ENCODE measurements at places on chromosomes 3 and 15.

DNA sequence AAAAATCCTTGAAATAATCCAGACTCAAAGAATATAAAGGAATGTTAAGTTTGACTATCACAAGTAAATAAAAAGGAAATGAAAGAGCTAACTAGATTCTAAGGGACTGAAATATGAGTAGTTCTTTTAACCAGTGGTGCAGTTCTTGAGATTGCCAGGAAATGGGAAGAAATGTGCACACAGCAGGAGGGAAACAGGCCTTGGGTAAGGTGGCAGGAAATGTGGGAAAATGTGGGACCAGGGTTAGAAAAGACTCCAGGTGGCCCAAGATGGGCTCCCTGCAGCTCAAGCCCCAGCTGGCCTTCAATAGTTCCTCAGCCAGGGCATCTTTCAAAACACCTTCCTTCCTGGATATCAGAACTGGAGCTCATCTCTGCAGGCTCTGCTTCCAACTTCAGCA, 181.3 kb downstream of the ISL2 start:
- no peak for DNase-seq

DNA sequence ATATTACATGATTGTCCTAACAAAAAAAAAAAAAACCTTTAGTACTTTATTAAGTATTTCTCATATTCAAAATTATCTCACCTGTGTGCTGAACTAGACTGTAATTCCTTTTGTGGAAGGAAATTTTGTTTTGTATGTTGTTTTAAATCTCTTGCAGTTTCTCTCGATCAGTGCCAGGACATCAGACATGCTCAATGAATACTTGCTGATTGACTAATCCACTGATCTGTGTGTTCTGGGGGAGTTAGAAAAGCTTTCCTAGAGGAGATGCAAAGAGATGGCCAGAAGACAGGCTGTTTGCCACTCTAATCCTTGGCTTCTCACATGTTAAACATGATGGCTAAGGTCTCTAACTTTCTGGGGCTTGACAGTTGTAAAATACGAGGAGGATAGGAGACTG, 233.3 kb upstream of the NR2E3 start:
- no peak for DNase-seq

DNA sequence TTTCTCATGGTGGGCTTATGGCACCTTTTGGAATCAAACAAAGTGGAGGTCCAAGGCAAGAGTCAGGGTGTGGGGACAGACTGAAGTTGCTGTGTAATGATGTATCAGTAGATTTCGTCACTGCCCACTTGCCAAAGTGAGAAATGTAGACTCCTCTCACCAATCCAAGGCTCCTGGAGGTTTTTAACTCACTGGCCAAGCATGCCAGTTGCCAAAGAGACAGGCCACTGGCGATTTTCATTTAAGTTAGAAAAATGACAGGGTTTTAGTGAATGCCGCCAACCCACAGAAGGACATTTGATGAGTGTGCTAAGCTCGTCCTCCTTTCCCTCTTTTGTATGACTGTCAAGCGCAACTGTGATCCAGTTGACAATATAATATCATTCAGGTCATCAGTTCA, 209.2 kb downstream of the FEZF2 start:
- no peak for DNase-seq

DNA sequence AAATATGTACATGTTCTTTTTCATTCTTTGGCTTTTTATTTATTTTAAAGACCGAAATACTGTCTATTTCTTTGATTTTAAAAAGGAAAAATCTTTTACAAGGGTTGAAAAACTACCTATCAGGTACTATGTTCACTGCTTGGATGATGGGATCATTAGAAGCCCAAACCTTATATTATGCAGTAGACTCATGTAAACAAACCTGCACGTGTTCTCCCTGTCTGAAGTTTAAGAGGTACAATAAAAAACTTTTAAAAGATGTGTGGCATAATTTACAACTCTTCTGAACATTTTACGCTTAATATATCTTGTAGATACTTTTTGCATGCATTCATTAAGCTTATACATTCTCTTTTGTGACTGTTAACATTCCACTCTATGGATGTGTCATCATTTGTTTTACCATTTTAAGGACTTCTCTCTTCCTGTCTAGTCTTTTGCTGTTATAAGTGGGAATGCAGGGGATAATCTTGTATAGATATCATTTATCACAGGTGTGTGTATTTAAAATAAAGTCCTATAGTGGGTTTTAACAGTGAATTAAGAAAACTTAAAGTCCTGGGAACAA, 6.2 kb downstream of the MGA start:
- DNase-seq = no peak

DNA sequence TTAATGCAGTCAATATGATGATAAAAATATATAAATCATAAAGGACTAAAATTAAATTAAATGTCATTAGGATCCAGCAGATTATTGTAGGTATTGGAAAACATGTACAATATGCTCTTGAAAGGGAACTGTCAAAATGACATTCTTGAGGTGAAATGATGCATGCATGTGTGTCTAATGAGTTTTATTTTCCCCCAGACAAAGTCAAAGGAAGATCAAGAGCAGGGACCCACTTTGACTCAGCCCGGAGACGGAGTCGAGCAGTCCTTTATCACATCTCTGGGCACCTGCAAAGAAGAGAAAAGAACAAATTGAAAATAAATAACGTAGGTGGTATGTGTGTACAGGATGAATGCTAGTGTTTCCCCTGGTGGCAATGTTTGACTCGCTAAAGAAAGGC, 194.1 kb downstream of the KCNH8 start:
- no peak for DNase-seq

GRCh38 chr3:33317963-33318709, 40.9 kb downstream of the FBXL2 start:
- peak; percentile 77 for DNase-seq

GRCh38 chr3:8663177-8664061, 18.8 kb upstream of the SSUH2 start:
- DNase-seq = no peak

- no peak for DNase-seq
Observed at GRCh38 chr15:68775671-68776476, 44.8 kb downstream of the ANP32A start.

- DNase-seq = no peak
Observed at GRCh38 chr3:147119346-147119745, 287.0 kb downstream of the ZIC4 start.
